ENCODE measurements at places on chromosomes 5 and 9.

- no peak for DNase-seq
Observed at GRCh38 chr9:81653240-81653639, 36.1 kb downstream of the TLE1 start.

- DNase-seq = no peak
Observed at GRCh38 chr5:104734046-104734445, 1171.5 kb upstream of the NUDT12 start.

- DNase-seq = no peak
Observed at GRCh38 chr5:176741561-176742211, 68.7 kb upstream of the UNC5A start.

GRCh38 chr9:31799953-31800609, 584.4 kb upstream of the ACO1 start:
- DNase-seq = no peak

DNA sequence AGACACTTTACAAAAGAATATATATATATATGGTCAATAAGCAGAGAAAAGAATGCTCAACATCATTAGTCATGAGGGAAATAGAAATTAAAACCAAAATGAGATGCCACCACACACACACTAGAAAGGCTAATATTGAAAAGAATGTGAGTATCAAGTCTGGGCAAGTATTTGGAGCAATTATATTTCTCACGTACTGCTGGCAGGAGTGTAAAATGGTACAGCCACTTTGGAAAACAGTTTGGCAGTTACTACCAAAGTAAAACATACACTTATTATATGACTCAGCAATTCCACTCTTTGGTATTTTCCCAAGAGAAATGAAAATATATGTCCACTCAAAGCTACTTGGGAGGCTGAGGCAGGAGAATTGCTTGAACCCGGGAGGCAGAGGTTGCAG, 29.8 kb downstream of the NEUROG1 start:
- DNase-seq = no peak

GRCh38 chr5:55327281-55327680, 19.5 kb downstream of the MTREX start:
- no peak for DNase-seq

- no peak for DNase-seq
Observed at GRCh38 chr9:96605328-96605727, 14.3 kb downstream of the CDC14B start.

DNA sequence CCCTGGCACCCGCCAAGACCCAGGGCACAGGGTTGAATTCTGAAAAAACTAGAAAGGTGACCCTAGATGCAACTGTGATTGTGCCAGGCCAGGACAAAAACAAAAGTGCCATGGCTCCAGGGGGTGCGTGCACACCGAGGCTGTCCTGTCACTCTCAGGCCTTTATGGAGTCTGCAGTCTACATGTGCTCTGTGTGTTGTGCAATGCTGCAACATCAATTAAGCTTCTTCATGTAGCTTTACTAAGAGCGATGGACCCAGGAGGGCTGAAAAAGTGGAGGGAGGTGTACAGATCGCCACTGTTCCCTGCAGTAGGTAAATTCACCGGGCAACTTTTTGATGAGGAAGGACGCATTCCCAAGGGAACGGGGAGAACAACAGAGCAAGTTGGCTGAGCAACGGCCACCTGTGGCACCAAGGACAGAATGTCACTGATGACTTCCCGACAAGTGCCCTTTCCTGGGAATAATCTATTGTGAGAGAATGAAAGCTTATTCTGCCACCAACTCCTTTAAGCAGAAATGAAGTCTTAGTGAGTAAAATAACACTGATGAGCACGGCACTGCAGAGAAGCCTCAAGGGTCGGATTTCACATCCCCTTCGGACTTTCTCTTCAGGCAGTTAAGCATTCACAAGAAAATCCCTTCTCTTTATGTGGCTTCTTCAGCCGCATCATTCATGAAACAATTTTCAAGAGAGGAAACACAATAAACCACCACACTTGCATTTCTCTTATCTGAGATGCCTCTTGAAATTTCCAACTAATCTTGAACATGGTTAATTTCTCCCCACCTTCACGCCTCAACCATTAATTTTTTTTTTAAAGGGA, 149.6 kb downstream of the DROSHA start:
- DNase-seq = no peak

- no peak for DNase-seq
Observed at GRCh38 chr9:113851873-113852272, 24.2 kb upstream of the ZNF618 start.

DNA sequence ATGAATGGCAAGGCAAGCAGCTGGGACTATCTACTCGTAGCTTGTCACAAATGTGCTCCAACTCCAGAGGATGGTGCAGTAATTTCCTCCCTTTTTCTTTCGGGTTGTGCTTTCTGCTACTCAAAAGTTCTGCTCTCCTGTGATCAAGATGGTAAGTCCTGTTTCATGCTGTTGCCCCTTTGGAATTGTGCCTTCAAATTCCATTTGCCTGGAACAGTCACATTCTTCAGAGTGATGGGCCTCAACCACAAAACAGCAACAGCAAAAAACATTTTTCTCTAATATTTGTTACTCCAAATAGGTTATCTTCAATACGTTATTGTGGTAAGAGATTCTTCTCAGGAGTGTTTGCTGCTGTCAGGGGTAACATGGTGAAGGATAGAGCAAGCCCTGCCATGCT, 209.3 kb downstream of the PALM2AKAP2 start:
- DNase-seq = no peak

GRCh38 chr5:37071901-37072581, 177.1 kb downstream of the CPLANE1 start:
- DNase-seq = no peak

DNA sequence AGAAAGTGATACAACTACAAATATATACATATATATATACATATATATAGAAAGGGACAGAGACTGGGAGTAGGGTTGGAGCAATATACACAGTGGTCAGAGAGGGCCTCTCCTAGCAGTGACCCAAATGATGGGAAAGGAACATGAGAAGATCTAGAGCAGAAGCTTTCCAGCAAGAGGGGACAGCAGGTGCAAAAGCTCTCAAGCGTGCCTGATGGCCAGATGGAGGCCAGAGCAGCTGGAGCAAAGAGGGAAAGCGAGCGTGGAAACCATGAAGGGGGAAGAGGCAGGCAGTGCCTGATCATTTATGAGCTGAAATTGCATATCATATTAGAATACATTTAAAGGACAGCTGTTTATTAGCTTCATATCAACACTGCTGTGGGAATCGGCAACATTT, 7.6 kb upstream of the GRPEL2 start:
- DNase-seq = no peak

DNA sequence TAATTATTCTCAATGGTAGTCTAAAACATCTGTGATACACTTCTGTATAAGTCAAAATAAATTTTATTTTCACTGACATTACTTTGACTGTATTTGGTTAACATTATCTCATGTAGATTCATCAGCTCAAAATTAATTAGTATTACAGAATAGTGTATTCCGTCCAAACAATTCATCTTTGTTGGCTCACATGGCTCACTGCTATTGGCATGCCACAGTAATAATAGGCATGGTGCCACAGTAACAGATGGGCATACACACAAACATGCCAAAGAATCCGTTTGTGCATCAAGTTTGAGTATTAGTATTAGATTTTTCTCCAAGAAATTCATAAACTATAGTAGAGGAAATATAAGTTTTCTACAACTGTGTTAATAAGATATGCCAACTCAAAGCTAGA, 14.2 kb downstream of the AP3B1 start:
- DNase-seq = no peak

DNA sequence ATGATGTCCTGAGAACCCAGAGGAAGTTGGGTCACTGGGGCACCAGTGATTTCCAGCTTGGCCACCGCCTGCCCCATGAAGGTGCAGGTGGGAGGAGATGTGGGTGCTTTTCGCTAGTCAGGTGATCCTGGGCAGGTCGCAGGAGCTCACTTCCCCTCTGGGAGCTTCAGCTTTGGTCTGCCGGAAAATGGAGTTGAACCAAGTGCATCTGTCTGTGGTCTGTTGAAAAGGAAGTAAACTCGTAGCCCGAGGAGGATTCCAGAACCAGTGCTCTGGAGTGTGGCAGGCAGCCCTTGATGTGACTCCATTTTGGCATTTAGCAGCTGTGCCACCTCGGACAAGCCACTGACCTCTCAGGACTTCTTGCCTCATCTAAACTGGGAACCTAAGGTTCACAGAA, 81.8 kb upstream of the HRH2 start:
- DNase-seq = no peak
